ENCODE measurements at places on chromosomes 5 and 9. TPM values are rescaled to one million over a fixed set of nuclear protein-coding genes. Genes with fewer than 3 reads are reported as not detected.

The GDNF gene
- 1.3 TPM for total RNA-seq

The ADGRD2 gene
- not detected for total RNA-seq

DNA sequence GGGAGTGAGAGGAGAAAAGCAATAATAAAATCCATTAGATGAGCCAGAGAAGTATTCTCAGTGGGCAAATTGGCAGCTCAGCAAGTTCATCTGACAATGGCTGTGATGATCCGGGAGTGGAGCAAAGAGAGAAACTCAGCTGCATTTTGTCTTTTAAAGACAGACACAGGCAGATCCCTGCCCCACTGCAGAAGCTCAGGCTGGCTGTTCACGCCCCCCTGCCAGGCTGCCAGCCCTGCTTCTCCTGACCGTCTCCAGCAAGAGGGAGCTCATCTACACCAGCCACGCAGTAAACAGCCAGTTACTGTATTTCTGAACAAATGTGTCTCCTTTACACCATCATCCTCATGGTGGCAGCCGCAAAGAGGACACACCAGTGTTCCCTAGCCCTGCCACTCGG lies 114.3 kb upstream of the SARDH start:
- H3K4me3 ChIP-seq, result no peak overlapping the region
- no peaks in the 10 kb centered on the region for H3K27me3 ChIP-seq
- H3K4me1 ChIP-seq, result no peaks in the 10 kb centered on the region
- no peaks in the 10 kb centered on the region for H3K36me3 ChIP-seq

GRCh38 chr9:108443741-108444140 lies 412.0 kb downstream of the ACTL7B start:
- H3K27me3 ChIP-seq, result no peaks in the 10 kb centered on the region
- H3K4me1 ChIP-seq, result peaks cover 25% of the 10 kb centered on the region
- H3K4me3 ChIP-seq, result peak overlapping the region; percentile 21

The ZNF462 gene
- 9.6 TPM for total RNA-seq

DNA sequence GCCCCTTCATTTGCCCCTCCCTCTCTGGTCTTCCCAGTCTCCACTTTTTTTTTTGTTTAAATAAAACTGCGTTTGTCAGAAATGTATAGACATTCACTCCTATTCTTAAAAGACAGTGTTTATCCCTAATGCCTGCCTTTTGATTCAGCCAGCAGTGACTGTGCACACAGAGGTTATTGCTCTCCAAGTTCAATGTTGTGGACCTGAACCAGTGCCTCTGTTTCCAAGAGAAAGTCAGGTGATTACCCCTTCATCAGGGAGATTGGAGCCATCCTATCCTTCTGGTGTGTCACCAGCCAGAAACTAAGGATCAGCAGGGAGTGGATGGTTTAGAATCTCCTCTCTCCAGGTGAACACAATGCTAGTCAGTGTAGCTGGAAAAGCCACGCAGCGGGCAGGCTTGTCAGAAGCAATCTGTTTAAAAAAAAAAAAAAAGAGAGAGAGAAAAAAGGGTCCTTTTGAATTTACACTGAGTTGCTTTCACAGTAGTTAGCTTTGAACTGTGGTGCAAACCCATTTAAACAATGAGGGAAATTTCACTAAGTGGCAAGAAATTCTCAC lies 167.5 kb upstream of the DMRT1 start:
- no peak overlapping the region for H3K27ac ChIP-seq
- no peak for DNase-seq
- peak overlapping the region; percentile 37 for H3K4me3 ChIP-seq
- H3K4me1 ChIP-seq, result peaks cover 24% of the 10 kb centered on the region
- no peaks in the 10 kb centered on the region for H3K27me3 ChIP-seq
